ENCODE measurements at places on chromosomes 2 and 18.

GRCh38 chr2:45334205-45334604, 276.9 kb downstream of the SRBD1 start:
- no peak for DNase-seq

GRCh38 chr2:237411683-237412423, 2.1 kb downstream of the COL6A3 start:
- no peak for DNase-seq

DNA sequence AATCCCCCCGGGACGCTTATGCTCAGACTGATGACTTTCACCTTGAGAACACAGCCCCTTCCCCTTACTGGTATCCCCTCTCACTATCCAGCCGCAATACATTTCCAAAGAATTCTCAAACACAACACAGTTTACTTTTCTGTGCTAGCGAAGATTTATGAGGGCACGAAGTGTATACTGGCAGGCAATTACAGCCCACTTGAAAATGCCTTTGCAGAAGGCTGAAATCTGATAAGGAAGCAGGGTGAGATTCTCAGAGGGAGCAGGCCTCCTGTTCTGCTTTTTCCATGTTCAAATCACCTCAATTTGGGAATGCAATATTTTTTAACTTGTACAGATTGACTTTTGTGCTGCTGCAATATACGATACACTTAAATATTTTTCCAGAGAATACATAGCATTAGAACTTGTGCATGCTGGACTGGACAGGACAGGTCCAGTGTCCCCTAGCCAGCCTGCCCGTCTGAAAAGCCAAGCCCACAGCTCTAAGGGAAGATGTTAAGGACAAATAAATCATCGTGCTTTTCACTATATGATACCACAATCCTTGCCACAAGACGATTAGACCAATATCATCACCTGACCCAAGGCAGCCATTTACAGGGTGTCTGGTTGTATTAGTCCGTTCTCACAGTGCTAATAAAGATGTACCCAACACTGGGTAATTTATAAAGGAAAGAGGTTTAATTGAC, 262.1 kb downstream of the EPHA4 start:
- DNase-seq, result no peak

GRCh38 chr2:235206980-235207579, 255.3 kb downstream of the SH3BP4 start:
- no peak for DNase-seq

DNA sequence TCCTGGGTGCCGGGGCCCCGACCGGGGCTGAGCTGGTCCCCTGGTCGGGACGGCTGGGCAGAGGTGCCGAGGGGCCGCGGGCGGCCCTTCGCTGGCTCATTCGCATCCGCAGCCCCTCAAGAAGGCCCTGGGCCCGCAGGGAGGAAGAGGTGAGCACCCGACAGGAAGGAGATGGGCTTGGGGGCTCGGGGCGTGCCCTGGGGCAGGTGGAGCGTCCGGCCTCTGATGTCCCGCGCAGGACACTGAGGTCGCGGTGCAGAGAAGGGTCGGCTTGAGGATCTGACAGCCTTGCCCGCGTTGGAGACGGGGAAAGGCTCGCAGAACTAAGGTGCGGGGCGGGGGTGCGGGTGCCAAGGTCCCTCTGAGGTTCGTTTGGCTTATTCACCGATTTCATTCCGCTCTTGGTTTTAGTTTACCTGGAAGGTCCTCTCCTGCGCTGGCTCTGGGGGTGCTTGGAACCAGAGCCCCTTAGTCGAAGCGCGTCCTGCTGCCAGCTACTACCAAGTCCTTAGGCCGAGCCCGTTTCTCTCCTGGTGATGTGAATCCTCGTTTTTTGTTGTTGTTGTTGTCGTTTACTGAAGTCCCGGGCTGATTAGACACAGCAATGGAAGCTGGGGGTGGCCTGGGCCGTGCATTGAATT, 18.9 kb upstream of the CD8A start:
- DNase-seq, result no peak

DNA sequence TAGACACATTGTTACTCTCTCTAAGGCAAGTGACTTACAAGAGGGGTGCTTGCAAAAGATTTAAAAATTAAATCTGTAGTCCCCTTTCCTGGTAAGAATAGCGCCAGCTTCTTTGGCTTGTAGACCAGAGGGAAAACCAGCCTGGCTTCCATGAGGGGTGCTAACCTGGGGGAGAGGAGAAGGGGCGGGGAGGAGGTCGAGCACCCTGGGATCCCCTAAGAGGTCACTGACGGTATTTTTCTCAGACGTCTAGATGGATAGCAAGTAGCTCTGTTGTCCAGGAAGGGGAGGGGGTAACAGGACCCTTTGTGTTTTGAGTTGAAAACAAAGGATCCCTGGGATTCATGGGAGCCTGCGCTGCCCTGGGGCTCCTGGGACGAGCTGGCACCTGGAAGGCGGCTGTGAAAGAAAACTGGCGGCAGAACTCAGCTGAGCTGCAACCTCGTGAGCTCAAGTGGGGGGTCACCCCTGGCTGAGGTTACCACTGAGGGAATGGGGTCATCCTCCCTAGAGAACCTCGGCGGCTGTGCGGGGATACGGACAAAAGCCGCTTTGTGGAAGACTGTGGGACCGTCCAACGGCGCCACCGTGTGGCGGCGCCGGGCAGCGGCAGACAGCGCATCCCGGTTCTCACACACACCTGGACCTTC, 37.8 kb upstream of the MRPL19 start:
- no peak for DNase-seq
